ENCODE measurements at places on chromosomes 2 and 18.

DNA sequence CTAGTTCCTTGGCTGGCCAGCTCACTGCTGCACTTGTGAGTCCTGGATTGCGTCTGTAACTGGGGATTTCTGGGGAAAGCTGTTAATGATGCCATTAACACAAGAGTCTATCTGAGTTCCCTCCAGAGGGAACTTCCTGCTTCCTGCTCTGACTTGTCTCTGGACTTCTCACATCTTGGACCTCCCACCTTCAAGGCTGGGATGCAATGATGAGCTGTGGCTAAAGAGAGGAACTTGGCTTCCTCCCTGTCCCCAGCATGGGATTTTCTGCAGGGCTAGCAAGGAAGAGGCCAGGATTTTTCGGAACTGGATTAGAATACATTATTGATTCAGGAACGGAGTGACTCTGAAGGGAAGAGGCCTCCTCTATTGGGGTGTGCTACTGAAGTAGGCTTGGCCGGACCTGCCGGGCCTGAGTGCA, 155.5 kb downstream of the CLIP4 start:
- DNase-seq = no peak

DNA sequence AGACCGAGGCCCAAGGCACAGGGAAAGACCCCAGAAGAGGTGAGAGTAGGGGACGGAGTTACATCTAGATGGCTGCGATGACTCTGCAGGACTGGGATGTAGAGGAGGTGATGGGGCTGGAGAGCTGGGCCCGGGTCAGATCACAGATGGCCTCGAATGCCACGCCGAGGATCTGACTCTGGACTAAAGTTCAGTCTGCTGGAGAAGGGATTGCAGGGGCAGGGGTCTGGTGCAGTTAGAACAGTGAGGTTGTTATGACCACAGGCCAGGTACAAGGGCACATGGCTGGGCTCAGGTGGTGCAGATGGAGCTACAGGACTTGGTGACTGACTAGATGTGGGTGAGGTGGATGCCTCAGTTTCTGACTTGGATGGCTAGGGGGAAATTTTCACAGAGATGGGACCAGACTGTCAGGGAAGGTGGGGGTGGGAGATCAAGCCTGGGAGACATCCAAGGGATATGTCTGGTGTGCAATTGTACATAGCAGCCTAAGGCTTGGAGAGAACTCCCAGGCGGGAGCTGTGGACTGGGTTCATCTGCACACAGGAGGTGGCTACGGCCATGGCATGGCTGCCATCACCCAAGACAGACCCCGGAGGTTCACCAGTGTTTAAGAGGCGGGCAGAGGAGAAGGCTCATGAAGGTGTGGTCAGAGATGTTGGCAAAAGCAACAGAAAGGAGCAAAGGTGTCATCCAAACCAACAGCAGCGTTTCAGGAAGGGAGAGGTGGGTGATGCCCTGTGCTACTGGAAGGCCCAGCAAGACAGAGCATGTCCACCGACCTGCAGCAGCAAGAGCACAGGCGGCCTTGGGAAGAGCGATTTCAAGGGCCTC, 66.9 kb downstream of the CIB4 start:
- DNase-seq = no peak

GRCh38 chr2:32962690-32963089, 15.9 kb downstream of the LTBP1 start:
- no peak for DNase-seq

GRCh38 chr2:155145758-155146229, 447.3 kb downstream of the KCNJ3 start:
- DNase-seq = no peak

DNA sequence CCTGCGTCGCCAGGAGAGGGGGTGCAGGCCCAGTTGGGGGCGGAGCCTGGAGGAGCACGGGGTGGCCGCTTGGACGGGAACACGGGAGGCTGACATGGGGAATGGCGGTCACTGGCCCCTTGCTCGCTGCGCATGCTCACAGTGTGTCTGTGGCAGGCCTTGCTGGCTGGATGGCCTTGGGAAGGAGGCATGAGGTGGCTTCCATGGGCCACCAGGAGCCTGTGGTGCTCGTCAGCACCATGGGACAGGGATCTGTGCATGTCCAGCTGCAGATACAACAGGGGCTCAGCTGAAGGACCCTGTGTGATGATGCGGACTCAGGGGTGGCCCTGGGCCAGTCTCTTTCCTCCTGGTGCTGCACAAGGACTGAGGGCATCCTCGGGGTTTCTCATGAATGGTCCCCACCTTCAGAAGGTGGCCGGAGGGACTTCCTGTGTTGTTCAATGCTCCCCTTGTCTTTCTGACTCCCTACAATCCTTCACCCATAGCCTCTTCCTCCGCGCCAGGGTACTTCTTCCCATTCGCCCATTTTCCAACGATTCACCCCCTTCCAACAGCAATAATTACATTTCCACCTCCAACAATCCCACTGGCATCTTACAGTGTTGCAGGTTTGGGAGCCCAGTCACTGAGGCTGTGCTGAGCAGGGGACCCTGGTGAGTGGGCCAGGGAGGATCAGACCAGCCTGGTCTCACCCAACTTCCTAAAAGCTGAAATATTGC, 3.4 kb upstream of the SP140L start:
- DNase-seq = no peak

All from pons (tissue), 1 donor.